ENCODE measurements at places on chromosomes 6 and 20.

DNA sequence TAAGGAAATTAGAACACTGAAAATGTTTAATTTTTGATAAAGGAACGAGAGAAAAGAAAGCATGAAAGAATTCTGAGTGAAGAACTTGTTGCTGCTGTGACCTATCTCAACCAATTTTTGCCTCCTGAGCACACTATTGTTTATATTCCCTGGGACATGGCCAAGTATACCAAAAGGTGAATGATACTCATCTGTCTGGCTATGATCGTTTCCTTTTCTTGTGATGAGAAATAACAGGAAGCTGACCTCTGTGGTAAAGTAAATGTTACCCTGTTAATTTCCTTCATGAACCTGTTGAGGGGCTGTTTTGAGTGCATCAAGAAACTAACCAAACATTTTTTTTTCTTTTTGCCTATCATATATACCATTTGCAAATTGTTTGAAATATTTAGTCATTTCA is 69.1 kb downstream of the FIG4 start:
- DNase-seq: no peak

- DNase-seq: no peak
Measured at GRCh38 chr6:22512686-22513427, 56.5 kb upstream of the HDGFL1 start.

DNA sequence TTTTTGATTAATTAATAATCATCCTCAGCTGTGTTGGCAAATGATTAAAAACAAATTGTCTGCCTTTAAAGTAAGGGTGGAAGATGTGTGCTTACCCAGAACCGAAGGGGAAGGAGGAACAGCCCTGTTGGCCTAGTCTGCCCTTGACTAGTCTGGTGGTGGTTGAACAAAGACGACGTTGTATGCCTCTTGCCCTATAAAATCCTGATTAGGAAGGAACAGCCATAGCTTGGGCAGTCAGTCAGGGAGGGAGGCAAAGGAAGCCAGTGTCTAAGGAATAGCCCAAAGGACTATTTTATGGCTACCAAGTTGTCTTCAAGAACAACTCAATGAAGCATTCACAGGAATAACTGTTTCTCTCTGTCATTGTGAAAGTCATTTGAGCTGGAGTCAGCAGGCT is 70.7 kb downstream of the PRDM1 start:
- DNase-seq: no peak

DNA sequence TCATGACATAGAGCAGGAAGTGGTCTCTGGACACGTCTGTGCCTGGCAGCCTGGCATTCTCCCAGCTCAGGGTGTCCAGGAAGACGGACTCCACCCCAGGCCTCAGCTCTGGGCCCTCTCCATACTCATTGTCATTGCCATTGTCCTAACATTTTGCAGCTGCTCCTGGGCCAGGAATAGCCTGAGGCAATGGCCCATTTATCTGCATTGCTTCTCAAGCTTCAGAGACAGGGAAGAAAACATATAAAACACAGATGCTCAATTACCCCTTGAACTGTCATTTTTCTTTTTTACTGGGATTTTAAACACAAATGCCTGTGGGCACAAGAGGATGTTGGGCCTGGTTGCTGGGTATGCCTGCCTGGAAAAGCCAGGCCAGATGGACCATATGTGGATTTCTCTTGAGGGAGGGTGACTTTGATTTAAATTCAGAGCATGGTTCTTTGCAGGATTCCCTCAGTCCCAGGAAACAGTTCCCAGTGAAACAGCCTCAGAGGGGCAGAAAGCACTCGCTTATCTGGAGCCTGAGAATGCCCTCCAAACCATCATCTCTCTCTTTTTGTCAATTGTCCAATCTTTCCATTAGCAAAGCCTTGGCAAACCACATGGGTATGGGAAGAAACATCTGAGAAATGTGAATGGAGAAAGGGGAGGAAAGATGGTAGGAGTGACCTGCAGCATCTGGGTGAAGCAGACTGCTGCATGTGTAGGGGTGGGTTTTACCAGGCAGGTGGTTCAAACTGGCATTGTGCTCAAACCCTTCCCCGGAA is 17.9 kb downstream of the LAMP5 start:
- no peak for DNase-seq

DNA sequence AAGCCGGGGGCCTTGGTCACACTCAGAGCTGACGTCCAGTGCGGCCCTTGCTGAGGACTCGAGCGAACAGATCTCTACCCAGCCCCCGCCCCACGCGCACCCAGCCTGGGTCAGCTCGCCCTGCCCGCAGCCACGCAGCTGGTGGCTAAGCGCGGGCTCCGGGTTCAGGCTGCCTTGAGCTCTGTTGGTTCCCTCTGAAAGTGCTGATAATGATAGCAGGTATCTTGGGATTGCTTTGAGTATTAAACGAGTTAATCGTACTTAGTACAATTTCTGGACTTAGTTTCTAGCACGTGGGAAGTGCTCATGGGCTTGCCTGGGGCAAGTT is 88.1 kb upstream of the TGM3 start:
- no peak for DNase-seq

DNA sequence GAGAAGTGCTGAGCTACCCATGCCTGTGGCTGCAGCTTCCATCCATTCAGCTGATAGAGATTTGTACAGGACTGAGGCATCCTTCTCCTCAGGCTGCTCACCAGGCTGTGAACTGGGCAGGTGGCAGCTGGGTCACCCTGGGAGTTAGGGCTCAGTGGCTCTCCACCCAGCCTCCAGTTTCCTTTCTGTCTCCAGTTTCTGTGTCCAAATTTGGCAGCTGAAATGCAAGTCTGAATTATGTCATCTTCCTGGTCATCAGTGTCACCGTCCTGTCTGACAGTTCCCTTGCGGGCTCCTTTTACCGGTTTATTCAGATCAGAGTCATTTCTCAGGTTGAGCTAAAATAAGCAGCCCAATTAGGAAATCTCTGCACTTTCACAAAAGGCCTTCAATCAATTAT is 93.3 kb downstream of the EDN1 start:
- DNase-seq: no peak

Data from activated T-cell treated with anti-CD3 and anti-CD28 coated beads for 1 hour (primary cell).